Neural crest cell (in vitro differentiated cells): ENCODE measurements at places on chromosomes 11 and 22.

- peak; percentile 83 for DNase-seq
Measured at GRCh38 chr11:67262731-67263675, 3.3 kb upstream of the GRK2 start.

DNA sequence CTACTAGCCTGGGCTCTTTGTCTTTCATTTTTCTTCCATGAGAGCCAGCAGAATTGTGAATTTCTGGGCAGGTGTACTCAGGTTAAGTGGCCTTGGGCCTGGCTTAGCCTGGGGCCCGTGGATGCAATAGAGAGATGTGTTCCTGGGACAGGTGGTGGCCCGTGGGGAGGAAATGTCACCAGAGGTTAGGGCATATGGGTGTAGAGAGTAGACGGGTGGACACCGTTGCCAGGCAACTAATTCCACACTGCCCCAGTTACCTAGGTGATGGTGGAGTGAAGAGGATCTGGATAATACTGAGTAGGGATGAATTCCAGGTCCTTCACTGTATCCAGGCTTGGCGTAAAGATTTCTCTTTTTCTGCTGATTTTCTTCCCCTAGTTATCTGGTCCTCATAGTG lies 175.0 kb downstream of the INSC start:
- DNase-seq = no peak

GRCh38 chr11:35907648-35908431 lies 36.0 kb upstream of the LDLRAD3 start:
- DNase-seq = no peak

DNA sequence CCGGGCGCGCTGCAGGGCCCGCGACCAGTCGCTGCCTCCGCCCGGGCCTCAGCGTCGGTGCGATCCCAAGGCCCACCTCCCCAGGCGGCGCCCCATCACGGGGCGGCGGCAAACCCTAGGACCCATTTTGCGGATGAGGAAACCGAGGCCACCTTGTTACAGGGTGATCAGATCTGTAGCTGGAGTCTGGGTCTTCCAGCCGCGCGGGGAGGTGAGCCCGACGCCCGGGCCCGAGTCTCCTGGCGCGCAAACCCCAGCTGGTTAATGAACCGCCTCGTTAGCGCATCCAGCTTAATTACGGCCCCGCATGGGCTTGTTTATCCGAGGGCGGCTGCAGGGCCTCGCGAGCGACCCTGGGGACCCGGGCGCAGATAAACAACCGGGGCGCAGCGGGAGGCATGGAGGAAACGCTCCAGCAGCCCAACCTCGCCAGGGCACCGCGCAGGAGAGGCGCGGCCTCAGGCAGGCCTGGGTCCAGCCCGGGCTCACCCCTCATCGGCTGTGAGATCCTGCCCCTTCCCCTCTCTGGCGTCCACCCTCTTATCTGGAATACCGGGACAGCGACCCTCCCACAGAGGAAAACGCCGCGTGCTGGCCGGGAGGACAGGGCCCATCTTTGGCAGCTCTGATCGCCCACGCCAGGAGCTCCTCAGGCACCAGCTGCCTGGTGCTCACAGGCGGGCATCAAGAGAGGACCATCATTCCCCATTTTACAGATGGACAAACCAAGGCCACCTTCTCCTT lies 14.7 kb downstream of the OTUB1 start:
- no peak for DNase-seq

DNA sequence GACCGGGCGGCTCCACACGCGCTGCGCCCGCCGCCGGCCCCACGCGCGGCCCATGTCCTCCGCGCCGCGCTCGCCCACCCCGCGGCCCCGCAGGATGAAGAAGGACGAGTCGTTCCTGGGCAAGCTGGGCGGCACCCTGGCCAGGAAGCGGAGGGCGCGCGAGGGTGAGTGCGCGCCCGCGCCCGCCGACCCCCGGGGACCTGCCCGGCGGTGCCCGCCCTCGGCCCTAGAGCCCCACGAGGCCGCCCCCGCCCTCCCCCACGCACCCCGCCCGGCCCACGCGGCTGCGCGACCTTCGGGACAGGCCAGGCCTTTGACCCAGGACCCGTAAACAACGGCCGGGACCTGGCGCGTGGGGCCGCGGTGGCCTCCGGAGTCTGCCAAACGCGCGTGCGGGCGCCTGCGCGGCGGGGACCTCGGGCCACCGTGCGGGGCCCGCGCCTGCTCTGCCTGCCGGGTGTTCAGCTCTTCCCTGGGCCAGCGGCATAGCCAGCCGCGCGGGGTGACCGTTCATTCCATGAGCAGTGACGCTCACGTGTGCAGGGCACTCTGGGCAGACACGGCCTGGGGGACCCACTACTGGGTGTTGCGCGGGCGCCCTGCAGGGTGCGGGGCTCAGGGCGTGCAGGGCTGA lies at the start of gene PARVB:
Gene PARVB (plus strand): TSS at position 15 of the 634 bp plus-strand sequence. CDS start 38 bp downstream, at position 53.
- DNase-seq = peak; percentile 22

- DNase-seq = no peak
Measured at GRCh38 chr11:48090174-48090573, 109.8 kb downstream of the PTPRJ start.

- no peak for DNase-seq
Measured at GRCh38 chr11:85673393-85673792, 8.5 kb upstream of the CREBZF start.

DNA sequence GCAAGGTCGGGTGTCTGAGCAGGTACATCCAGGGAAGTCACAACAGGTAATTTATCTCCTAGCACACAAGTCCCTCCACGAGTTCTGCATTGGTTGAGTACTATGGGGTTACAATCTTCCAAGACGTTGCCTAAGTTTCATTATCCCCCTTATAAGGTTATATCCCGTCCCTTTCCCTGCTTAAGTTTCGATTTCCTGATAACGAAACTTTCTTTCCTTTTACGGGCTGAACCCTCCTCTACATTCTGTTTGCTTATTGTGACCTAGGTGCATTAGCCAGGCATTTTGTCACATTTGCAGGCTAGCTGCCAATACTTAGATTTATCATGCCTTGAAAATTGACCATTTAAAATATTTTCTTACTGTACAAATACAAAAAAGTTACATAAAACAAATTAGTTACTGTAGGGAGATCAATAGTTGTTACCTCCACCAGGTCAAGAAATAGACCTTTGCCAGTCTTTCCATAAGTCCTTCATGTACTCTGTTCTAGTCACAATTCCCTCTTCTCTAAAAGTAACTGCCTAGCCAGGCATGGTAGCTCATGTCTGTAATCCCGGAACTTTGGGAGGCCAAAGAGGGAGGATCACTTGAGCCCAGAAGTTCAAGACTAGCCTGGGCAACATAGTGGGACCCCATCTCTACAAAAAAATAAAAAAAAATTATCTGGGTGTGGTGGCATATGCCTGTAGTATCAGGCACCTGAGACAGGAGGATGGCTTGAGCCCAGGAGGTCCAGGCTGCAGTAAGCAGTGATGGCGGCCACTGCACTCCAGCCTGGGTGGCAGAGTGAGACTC lies 14.3 kb upstream of the PITPNB start:
- no peak for DNase-seq

DNA sequence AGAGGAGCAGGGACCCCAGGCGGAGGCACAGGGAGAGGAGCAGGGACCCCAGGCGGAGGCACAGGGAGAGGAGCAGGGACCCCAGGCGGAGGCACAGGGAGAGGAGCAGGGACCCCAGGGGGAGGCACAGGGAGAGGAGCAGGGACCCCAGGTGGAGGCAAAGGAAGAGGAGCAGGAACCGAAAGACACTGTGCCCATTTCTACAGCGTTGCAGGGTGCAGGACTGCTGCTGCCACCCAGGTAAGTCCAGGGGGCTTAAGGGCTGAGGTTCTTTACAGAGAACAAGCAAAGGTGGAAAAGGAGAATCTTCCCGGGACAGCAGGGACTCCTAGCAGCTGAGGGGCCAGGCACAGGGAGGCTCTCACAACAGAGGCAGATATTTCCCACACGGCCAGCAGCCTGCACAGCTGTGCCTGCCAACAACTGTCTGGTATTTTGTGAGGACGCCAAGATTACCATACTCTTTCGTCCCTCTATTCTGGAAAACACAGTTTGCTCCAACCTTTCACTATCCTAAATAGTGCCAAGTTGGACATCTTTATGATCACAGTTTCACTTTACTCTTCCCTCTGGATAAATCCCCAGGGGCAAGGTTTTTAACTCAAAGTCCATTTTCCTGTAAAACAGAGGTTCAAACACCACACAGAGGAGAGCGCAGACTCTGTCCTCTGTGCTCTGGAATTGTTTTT lies 39.4 kb downstream of the SHANK2 start:
- no peak for DNase-seq

- no peak for DNase-seq
Measured at GRCh38 chr11:101096036-101096704, 33.4 kb downstream of the PGR start.

DNA sequence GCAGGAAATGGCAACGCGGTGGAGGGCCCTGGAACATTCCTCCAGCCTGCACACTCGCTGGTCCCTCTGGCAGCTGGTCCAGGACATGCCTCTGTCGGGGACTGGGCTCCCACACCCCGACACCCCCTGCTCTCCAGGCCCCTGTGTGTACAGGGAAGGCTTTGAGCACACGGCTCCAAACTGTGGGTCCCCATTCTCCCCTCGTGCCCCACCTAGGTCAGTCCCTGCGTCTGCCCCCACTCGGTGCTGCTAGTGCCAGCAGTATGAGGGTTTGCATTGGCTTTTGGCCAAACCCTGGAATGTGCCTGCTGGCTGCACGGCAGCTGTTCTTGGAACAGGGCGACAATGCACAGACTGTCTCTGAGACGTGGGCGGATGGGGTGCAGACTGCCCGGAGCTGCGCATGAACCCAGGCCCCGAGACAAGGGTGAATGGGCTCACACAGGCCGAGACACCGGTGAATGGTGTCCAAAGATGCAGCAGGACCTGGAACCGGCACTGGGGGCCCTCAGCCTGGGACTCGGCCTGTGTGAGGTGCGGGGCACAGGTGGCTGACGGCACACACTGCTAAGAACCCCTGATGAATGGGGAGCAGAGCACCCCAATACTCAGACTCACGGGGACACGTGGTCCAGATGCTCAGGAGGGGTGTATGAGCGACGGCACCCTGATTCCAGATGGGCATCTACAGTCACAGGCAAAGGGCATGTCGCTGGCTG lies 7.5 kb upstream of the SYT8 start:
- DNase-seq = no peak

DNA sequence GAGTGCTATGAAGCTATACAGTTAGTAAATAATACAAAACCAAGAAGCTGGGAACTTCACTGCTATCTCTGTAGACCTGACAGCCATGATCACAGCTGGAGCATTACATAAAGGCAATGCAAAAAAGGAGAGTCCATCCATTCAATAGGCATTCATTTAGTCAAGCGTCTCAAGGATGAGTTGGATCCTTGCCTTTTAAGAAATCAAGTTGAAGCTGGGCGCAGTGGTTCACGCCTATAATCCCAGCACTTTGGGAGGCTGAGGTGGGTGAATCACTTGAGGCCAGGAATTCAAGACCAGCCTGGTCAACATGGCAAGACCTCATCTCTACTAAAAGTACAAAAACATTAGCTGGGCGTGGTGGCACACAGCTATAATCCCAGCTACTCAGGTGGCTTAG lies 48.1 kb upstream of the ALKBH3 start:
- no peak for DNase-seq

- no peak for DNase-seq
Measured at GRCh38 chr11:122394313-122394712, 261.2 kb upstream of the UBASH3B start.

GRCh38 chr22:37896181-37896592 lies 9.9 kb upstream of the MICALL1 start:
- DNase-seq = no peak

DNA sequence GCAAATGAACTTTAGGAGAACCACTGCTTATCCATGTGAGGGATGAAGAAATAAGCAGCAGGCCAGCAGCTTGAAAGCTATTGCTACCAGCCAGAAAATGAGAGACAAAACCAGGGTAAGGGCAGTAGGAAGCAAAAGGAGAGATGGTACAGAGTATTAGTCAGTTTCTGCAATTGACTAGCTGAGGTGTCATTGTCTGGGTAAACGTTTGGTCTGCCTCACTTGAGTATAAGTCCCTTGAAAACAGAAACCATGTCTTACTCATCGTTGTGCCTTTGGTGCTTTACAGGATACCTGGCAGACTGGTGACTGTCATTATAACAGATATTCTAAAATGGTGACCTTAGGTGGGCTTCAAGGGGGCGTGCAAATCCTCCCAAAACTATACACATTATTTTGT lies 63.9 kb upstream of the USP47 start:
- DNase-seq = no peak

DNA sequence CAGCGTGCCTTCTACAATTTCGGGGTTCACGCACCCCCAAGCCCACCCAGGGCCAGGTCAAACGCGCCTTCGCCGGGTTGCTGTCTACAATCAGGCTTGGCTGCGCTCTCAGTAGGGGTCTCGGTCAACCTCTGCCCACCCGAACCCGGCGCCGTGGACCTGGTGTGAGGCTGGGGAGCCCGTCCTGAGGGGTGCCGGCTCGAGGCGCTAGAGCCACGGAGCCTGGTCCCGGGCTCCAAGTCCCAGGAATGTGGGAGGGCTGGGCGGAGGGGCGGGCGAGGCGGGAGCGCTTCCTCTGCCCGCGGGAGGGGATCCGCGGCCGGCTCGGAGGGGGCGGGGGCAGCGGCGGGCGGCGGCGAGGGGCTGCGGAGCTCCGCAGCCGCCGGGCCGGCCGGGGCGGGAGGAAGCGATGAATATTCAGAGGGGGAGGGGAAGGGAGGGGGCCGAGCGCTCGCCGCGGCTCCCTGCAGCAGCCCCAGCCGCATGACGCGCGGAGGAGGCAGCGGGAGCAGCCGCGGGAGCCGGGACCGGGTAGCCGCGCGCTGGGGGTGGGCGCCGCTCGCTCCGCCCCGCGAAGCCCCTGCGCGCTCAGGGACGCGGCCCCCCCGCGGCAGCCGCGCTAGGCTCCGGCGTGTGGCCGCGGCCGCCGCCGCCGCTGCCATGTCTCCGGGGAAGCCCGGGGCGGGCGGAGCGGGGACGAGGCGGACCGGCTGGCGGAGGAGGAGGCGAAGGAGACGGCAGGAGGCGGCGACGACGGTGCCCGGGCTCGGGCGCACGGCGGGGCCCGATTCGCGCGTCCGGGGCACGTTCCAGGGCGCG lies at the start of gene PTPRJ:
Gene PTPRJ (plus strand): TSS at position 472 of the 819 bp plus-strand sequence. CDS start 354 bp downstream, outside the sequence.
- peak; percentile 51 for DNase-seq
